Cardiac septum (tissue), 1 donor: ENCODE measurements at places on chromosomes 16 and 17.

- no peak for DNase-seq
Observed at GRCh38 chr17:69018022-69018615, 42.6 kb downstream of the ABCA9 start.

- DNase-seq, result no peak
Observed at GRCh38 chr16:54191592-54191991, 95.0 kb downstream of the IRX3 start.

DNA sequence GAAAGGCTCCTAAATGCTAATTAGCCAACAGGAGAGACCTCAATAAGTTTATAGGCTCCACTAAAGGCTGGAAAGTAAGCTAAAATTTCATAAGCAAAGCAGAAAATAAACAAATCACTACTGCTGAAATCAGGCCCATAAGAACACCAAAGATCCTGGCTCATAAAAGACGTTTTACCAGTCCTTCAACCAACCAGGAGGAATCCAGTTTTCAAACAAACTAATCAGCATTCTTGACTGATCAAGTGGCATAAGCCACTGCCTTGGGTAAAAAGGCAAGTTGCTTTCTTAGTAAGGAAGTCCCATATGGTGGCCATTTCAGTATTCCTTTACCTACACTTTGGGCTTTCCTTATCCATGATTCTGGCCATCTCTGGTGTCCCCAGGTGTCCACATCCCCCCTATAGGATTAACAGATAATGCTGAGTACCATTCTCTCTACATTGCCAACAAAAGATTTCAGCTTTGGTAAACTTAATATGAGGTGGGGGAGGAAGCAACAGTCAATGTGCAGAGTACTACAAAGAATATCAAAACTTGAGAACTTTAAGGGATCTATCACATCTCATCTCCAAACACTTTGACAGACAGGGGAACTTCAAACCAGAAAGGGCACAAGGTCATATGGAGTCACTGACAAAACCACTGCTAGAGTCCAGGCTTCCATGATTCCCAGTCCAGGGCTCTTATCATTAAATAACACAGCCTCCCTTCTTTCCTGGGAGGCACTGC is 1.3 kb downstream of the TOM1L2 start:
- no peak for DNase-seq

DNA sequence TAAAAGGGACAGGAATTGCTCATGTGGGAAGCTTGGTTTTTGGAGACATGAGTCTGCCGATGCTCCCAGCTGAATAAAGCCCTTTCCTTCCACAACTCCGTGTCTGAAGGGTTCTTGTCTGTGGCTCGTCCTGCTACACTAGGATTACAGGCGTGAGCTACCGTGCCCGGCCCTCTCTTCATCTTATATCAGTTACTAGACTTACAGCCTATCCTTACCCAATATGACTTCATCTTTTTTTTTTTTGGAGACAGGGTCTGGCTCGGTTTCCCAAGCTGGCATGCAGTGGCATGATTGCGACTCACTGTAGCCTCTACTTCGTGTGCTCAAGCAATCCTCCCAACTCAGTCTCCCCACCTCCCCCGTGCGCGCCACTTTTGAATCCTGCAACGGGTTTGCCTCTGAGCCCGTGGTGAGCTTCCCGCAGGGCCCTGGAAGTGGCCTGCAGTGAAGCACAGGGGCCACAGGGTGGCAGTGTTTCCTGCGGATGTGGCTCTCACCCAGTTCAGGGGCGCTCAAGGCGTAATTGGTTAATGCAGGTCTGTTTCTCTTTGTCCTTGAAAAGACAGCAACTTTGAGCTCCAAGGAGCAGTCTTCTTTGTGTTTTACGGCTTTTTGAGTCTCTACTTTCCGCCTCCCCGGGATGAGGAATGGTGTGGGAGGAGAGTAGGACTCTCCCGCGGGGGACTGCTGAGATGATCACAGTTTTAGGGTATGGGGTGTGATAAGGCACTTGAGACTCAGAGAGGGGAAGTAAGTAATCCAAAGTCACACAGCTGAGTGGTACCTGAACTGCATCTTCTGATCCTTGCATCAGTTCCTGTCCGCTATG is 22.7 kb upstream of the GPRC5B start:
- DNase-seq, result no peak

- DNase-seq, result no peak
Observed at GRCh38 chr16:78609402-78610274, 510.2 kb downstream of the WWOX start.

DNA sequence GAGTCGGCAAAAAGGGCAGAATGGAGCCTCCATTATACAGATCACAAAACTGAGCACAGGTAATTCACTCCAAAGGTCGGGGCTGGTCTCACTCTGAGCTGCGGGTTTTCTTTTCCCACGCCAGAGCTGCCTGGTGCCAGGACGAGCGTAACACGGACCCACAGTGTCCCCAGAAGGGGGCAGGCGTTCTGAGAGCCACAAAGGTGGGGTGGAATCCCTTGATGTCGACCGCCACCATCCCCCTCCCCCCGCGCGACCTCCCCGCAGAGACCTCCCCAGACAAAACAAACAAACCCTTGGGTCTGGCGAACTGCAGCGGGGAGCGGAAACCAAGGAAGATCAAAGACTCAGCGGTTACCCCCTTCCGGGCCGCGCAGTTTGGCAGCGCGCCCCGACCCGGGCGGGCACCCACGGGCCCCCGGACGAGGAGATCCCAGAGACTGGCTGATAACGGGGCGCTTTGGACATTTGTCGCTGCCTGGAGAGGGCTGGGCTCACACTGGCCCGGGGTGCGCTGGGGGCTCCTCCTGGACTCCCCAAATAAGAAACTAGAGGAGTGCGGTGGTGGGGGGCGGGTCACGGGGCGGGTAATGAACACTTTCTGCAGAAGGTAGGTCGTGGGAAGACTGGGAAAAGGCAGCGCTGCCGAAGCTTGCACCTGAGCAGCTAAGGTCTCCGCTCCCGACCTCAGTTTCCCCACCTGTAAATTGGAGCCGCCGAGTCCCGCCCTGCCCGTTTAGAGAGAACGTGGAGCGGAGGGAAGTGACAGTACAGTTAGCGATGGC is 664 bp upstream of the NKD1 start:
- DNase-seq, result no peak

DNA sequence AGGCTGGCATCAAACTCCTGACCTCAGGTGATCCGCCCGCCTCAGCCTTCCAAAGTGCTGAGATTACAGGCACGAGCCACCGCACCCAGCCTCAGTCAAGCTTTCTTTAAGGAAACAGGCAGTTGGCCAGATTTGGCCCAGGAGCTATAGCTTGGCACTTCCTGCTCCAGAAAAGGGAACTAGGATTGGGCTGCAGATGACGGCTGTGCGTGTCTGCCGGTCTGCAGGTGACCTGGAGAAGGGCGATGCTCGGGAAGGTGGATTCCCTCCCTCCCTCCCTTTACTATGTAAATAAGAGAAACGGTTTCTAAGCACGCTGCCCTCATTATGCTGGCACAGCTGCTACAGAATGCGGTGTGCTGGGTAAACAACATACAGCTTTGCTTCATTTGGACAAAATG is 215.9 kb downstream of the RPTOR start:
- no peak for DNase-seq

- DNase-seq, result no peak
Observed at GRCh38 chr17:50204431-50204830, 3.0 kb upstream of the COL1A1 start.

DNA sequence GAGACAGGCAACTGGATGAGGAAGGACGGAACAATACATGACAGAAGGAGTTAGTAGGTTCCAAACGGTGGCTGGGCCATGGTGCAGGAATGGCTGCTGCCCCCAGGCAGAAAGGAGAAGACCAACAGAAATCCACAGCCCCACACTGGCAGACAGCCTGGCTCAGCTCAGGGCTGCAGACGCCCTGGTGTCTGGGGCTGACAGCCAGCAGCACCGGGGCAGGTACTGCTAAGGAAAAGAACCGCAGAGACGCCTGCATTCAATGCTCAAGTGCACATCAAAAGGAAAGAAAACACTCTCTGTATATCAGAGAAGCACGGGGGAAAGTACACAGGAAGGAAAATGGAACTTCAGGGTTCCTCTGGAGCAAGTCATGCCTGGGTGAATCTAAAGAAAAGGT is 53.4 kb downstream of the GAS7 start:
- DNase-seq, result no peak

- DNase-seq, result no peak
Observed at GRCh38 chr17:45868276-45868675, 23.6 kb downstream of the SPPL2C start.

- DNase-seq, result no peak
Observed at GRCh38 chr16:86929057-86929871, 350.9 kb downstream of the FOXL1 start.

DNA sequence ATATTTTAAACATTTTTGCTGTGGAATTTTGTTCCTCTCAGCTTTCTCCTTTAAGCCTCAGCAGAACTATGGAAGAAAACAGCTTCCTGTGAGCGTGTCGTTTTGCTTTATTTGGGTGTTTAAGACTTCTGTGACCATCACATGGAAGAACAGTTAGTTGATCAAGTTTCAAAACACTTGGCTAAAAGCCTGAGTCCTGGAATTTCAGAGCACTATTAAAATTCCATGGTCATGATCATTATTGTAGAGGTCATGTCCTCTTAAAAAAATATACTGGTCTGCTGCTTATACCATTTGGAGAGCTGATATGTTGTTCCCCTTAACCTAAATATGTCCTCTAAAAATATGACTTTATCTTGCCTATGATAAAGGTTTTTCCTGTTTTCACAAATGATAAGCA is 12.6 kb upstream of the CDR2 start:
- no peak for DNase-seq

GRCh38 chr16:10876315-10876714 is 687 bp upstream of the CIITA start:
- no peak for DNase-seq

DNA sequence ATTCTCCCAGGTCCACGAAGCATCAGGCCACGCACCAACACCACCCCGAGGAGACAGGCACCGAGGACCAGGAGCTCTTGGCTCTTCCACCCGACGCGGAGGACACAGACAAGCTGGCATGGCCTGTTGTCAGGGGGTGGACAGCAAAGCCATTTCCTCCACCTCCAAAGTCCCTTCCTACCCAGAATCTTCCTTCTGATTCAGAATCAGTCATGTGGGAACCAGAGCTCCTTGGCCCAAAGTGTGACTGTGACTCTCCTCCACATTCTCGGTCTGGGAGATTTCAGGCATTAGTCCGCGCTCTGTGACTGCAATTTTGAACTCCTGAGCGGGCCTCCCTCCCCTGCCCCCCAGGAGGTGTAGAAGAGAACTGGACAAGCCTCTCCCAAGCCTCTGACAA is 9.2 kb downstream of the DNAH17 start:
- no peak for DNase-seq

DNA sequence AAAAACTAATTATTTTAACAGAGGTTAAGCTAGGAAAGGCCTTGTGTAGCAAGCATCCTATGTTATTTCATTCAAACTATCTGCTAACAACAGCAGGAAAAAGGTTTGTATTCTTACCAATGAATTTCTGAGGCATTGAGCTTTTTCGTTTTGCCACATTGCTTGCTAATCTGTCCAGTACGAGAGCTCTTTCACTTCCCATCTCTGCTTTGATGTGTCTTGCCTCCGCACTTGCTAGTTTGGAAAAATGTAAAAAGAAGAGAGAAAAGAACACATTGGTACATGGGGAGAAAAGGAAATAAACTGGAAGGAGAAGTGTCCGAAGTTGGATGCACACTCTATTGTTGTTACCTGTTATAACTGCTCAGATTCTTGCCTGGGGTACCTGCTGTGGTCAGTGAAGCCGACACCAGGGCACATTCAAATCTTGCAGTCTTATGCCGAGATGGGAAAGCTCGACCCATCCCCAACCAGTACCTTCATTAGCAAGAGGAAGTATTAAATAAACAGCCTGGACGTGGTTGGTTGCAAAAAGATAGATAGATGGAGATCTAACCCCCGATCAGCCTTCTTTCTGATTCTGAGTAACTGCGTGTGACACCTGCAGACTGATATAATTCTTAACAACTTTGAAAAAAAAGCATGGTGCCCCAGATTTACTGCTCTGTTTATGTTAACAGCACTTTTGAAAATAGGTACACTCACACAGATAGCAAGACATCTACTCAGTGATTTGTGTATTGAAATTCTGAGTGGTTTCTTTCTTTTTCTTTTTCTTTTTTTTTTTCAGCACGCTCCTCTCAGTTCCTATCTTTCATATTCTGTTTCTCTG is 40.0 kb downstream of the GRB7 start:
- DNase-seq, result no peak

GRCh38 chr17:46031440-46031839 is 32.4 kb downstream of the STH start:
- DNase-seq, result no peak

DNA sequence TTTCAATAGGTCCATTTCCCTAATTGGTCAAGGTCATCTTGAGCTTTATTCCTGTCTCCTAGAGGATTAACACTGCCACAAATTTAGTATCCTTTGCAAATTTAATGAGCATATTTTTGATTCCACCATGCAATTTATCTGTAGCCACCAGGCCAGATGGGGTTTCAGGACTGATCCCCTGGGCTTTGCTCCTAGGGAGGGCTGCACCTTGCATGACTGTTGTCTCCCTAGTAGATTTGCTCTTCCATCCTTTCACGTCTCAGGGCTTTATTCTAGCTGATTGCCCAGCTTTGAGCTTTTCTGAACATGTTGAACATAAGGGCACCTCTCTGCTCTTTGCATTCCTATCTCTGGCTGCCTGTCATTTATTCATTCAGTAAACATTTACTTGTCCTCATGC is 7.7 kb upstream of the KCNH6 start:
- DNase-seq, result no peak

GRCh38 chr16:78102122-78102660 is 2.7 kb downstream of the WWOX start:
- DNase-seq, result no peak

DNA sequence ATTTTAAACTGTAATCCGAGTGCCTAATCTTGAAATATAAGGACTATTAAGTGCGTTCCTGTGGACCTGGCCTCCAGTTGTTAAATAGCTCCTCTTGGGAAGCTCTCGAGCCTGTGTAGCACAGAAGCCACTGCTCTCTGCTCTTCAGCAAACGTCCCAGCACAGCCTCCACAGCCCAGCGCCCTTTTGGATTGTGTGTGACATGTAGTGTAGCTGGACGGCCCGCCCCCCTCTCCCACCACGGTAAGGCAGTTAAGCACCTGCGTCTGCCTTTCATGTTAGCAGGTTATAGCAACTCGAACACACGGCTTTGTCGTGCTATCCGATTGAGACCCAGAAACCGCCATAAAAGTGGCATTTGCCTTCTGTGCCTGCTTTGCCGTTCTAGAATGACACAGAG is 79.2 kb upstream of the CHMP6 start:
- peak; percentile 46 for DNase-seq

GRCh38 chr17:2894782-2895181 is 98.5 kb downstream of the RAP1GAP2 start:
- DNase-seq, result no peak

DNA sequence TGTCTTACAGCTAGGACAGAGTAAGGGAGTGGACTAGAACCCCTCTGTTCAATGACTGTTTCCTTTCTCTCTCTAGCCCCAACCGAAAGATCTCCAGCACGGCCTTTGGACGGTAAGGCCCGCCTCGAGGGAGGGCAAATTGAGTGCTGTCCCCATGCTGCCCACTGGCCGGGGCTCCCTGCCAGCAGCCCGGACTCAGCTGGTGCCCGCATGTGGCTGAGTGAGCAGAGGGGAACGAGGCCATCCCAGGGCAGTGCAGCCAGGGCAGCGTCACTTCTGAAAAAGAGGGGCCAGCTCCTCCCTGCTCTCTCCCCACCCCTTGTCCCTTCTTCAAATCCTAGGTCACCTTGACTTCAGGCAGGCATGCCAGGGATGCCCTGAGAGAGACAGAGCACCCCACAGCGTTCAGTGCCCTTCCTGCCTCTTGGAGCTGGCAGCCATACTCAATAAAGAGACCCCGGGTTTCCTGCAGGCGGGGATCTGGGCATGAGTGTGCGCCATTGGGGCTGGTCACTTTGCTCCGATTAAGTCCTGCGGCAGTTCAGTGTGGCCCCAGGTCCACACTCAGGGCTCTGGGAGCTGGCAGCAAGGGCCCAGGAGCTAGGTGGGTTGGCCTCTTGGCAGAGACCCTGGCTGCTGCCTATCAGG is 130.9 kb downstream of the RAB11FIP4 start:
- no peak for DNase-seq
